ENCODE measurements at places on chromosomes 1 and 21.

DNA sequence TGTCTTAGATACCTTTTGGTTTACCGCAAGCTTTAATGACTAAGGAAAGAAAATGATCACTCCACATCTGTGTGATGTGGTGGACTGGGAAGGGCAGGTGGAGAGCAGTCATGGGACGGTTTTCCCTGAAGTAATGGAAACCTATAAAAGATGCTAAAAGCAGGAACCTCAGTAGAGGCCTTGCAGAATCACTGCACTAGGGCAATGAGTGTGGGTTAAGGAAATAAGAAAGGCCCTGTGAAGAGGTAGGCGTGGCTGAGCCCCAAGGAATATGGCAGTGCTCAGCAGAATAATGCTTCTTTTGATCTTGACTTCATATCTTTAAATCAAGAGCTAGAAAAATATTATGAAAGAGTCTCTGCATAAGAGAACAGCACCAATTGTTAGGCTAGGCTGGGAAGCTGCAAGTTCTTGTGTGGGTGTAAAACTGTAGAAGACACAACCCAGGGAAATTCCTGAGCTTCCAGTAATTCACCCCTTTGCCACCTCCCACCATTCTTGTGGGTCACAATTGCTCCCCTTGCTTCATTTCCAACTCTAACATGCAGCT lies 49.9 kb downstream of the CLCA4 start:
- no peak for DNase-seq

GRCh38 chr1:93095804-93096585 lies 16.9 kb downstream of the MTF2 start:
- DNase-seq = no peak

- DNase-seq = no peak
These were observed 1458.1 kb upstream of the B3GALT2 start for GRCh38 chr1:194644528-194644927.

DNA sequence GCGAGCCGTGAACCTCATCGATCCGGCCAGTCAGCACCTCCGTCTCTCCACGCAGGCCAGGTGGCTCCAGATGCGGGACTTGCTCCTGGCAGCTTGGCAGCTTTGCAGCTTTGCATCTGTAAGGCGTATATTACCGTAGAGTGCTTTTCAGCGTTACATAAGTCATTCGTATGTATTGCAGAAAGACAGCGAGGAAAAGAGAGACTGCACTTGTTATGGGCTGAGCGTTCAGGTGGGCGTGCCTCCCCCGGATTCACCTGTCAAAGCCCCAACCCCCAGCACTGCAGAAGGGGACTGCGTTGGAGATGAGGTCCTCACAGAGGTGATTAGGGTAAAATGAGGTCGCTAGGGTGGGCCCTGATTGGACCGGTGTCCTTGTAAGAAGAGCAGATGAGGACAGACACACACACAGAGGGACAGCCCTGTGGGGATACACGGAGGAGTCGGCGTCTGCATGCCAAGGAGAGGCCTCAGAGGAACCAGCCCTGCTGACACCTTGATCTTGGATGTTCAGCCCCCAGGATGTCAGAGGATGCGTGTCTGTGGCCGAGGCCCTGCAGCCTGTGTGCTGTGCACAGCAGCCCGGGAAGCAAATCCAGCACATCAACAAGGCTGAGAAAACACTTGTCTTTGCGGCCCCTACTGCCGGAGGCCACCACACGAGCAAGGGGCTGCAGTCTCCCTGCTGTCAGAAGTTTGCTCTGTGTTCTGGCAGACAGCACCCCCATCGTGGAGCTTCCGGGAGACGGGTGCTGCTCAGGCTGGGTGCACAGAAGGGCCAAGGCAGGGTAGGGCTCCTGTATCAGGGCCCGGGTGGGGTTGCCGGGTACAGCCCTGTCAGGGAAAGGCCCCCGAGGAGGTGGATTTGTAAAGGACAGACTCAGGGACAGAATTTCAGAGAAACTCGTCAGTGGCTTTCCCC lies 10.9 kb upstream of the AGPAT3 start:
- DNase-seq = no peak

DNA sequence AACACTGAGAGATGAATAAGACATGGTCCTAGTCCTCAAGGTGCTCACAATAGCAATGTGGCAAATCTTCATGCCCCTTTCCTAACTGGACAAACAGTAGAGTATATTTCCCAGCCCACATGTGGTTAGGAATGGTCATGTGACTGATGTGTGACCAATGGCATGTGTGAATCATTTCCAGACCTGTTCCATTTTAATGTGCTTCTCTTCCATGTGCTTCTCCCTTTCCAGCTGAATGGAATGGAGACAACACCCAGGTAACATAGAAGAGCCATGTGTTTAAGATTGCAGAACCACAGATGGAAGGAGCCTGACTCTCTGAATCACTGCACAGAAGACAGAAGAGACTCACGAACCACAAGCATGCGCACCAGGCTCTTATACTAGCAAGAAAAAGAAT lies 409.9 kb upstream of the NFIA start:
- DNase-seq = no peak

DNA sequence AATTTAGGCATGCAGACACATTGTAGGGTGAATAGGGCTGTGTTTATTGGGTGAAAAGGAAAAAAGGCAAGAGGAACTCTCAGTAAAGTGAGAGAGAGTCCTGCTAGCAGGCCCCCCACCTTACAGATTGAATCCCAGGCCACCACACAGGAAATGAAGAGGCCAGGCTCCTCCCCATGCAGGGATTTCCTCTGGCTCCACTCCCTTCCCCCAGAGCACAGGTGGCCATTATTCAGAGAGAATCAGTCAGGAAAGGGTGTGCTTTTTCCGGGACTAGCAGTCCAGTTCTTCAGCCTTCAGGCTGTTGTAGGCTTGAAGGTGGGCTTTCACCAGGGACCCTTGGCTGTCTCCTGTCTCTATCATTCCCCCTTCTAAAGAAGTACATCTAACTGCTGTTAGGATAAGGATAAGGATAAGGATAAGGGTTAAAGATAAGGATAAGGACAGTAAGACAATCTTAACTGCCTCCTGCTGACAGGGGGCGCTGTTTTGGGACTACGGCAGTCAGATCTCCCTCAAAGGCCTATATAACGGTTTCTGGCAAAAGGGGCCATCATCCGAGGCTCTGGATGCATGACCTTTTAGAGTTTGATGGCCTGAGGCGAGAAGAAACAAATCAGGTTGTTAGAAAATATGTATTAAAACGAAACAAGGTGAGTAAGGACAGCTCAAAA lies 26.3 kb downstream of the ZNF648 start:
- DNase-seq = no peak

GRCh38 chr1:171872430-171872829 lies 31.1 kb downstream of the DNM3 start:
- no peak for DNase-seq

GRCh38 chr1:205592443-205593003 lies 39.3 kb downstream of the ELK4 start:
- DNase-seq = no peak

DNA sequence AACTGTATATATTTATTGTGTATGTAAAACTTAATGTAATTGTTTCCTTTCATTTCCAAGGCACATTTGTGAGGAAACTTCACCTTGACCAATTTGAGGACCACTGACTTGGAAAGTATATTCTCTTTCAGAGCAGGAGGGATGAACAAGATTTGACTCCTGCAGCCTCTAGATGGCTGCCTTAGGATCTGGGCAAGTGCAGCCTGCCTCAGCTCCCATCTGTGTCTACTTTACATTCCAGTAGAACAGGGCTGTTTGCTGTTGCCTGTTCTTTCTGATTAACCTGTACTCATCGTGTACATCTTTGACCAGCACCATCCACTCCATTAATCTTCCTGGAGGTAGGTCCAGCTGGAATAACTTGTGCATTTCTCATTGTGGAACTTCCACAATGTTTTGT lies 312.8 kb downstream of the HLX start:
- DNase-seq = no peak

DNA sequence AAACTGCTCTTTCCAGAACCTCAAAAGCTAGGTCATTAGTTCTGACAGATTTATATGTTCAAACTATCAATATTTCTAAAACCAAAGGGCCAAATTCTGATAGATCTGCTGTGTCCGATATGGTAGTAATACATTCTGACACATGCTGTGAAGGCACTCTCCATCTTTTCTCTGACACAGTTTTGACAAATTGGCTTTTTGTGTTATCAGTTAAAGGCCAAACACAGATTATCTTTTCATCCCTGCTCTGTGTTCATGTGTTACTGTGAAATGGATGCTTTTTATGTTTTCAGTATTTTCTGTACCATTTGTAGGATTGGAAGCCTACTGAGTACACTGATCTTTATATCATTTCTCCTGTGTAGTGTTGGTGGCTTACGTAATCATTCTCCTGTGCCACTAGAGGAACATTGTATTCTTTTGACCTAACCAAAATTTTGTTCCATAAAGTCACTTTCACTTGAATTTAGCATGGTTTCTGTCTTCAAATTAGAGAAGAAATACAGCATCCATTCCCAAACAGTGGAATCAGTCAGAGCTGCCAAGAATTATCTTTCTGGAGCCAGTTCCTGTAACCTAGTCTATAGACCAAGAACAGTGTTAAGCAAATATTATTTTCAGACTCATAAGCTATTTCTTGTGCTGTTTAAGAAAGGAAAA lies 137.2 kb downstream of the ADGRL2 start:
- DNase-seq = no peak

- no peak for DNase-seq
These were observed 66.0 kb downstream of the OLIG1 start for GRCh38 chr21:33135925-33136324.

GRCh38 chr21:45091550-45092322 lies 17.4 kb downstream of the ADARB1 start:
- no peak for DNase-seq

GRCh38 chr1:202397256-202397655 lies 48.8 kb downstream of the PPP1R12B start:
- no peak for DNase-seq

- DNase-seq = no peak
These were observed 70.8 kb downstream of the SCCPDH start for GRCh38 chr1:246794828-246795671.

DNA sequence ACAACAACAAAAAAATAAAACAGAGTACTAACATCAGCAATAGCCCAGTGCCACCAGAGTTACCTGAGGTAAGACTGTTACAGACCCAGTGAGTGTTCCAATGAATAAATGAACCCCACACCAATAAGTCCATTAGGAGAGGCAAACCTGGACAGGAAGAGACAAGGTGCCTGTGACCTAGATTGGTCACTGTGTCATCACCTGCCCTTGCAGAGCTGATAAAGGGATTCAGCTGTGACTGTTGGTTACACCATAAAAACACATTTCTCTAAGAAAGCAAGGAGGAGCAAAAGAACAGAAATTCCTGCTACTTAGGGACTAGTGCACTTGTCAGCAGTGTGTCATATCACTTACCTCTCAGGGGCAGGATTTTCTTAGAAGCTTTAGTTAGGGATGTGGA lies 37.5 kb downstream of the CD2 start:
- no peak for DNase-seq

DNA sequence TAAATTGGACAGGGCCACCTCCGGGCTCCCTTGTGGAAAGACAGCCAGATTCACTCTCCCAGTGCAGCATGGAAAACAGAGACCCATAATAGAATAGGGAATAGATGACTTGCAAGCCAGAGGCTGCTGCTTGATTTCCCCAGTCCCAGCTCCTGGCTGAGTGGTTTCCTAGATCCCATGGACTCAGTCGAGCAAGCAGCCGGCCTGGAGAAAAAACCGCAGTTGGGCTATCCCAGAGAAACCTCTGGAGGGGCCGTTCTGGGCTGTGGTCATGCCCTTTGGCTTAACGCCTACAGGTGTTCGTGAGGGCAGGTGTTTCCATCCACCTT lies 61.7 kb downstream of the ELK4 start:
- DNase-seq = no peak

DNA sequence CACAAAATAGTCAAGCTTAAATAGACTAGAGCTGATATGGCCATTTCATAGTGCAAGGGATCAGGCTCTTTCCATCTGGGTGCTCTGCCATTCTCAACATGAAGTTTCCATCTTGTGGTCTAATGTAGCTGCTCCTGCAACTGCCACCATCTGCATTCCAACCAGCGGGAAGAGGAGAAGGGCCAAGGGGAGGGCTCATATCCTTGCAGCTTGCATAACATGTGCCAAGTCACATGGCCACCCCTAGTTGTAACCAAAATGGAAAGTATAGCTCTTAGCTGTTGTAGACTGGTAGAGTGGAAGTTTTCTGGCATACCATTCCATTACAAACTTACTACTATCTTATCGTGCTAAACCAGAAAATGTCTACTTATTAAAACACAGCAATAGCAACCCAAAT lies 38.9 kb upstream of the IVNS1ABP start:
- DNase-seq = no peak

DNA sequence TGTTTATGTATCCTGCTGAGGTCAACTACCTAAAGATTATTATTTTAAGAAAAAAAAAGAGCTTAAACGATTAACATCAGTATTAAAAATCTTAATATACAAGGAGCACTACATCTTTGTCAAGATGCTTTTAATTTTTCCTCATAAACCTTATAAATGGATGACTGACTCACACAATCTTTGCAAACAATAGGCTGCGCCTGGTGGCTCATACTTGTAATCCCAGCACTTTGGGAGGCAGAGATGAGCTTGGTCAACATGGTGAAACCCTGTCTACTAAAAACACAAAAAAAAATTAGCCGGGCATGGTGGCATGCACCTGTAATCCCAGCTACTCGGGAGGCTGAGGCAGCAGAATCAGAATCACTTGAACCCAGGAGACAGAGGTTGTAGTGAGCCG lies 1.7 kb downstream of the KHDC4 start:
- no peak for DNase-seq

DNA sequence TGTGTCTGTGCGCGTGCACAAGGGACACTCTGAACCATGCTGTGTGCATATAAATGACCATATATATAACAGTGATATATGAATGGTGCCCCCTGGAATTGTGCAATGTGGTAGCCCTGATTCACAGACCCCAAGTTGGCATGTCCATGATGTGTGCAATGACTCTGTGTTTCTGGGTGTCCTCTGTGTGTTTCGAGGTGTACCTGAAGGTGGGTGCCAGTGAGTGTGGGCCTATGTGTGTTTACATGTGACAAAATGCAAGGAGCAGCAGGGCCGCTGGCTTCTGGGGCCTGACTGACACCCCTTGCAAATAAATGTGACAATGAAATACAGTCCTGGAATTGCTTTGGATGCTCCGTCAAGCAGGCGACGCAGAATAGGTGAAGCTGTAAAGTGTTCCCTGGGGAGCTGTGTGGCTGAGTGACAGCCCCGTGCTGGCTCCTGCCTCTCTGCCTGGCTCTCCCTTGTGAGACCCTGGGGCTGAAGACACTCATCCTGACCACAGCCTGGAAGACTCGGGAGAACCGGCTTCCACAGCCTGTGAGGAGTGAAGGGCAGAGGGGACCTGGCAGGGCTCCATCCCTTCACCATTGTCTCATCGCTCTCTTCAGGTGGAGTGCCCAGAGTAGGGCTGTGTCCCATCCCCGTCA lies 38.2 kb upstream of the CSF3R start:
- no peak for DNase-seq

- no peak for DNase-seq
These were observed 7.2 kb downstream of the APCS start for GRCh38 chr1:159594625-159595405.

- no peak for DNase-seq
These were observed 357.5 kb upstream of the RUNX1 start for GRCh38 chr21:35406635-35407034.
